Eye (tissue), 1 donor: ENCODE measurements at places on chromosomes 3 and 15.

DNA sequence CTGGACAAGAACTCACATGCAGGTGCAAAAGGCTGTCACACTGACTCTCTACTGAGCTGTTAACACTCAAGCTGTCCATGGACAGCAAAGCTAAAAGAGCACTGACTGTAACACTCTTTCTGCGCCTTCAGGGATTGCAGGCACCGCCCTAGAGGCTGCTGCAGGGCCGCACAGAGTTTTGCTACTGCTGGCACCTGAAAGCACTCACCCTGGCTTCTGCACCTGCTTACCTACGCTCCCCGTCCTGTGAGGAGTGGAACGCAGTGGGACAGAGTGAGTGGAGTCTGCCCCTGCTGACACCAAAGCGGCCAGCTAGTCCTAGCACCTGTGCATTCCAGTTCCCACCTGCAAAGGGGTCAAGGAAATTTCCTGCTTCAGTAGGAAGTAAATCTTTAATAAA is 941.3 kb downstream of the DIPK2A start:
- no peak for DNase-seq

DNA sequence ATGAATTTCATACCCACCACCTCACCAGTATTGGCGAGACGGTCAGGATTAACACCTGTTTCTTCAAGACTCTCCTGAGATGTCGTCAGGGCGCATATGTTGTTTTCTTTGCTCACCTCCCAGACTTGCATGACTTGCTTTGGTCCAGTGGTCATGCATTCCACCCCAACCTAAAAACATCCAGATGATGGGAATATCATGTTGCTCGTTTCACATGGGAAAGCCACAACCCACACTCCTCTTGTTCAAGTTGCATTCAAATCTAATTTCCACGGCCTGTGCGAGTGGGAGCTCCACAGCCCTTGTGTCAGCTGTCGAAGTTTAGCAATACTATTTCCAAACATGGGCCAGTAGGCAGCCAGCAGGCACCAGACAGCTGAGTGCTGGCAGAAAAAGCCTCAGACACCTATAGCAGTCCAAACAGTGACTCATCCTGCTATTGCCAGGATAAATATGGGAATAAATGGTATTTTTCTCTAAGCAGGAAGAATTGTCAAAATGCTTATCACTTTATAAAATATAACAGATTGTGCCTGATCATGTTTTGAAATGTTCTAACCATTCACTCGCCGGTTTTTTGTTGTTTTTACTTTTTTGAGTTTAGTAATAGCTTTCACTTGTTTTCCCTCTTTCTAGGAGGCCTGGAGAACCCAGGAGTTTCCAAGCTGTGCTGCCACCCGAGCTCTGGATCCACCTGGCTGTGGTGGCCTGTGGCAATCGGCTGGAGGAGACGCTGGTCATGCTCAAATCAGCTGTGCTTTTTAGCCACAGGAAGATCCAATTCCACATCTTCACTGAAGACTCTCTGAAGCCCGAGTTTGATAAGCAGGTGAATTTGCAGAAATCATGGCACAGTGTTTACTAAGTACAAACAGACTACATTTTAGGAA is 20.1 kb downstream of the GXYLT2 start:
- peak; percentile 73 for DNase-seq

DNA sequence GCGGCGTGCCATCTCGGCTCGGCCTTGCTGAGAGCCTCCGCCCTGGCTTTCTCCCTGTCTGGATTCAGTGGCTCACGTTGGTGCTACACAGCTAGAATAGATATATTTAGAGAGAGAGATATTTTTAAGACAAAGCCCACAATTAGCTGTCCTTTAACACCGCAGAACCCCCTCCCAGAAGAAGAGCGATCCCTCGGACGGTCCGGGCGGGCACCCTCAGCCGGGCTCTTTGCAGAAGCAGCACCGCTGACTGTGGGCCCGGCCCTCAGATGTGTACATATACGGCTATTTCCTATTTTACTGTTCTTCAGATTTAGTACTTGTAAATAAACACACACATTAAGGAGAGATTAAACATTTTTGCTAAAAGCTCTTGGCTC is 54.1 kb downstream of the PLXNA1 start:
- DNase-seq = no peak

DNA sequence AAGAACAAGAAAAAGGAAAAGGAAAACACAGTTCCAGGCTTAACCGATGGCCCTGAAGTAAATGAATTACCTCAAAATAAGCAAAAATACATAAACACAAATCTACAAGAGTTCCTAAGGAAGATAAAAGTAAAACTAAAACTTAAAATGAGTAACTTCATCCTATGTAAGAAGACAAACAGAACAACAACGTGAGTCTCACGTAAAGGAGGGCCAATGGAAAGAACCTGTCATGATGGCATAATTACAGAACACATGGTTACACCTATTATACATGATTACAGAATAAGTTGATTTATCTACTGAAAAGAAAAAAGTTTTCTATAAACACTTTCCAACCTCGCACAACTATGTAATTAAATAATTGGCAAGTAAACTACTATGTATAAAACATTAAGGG is 42.1 kb downstream of the ADAM10 start:
- no peak for DNase-seq

- DNase-seq = no peak
Observed at GRCh38 chr3:55615694-55616295, 128.7 kb upstream of the WNT5A start.

DNA sequence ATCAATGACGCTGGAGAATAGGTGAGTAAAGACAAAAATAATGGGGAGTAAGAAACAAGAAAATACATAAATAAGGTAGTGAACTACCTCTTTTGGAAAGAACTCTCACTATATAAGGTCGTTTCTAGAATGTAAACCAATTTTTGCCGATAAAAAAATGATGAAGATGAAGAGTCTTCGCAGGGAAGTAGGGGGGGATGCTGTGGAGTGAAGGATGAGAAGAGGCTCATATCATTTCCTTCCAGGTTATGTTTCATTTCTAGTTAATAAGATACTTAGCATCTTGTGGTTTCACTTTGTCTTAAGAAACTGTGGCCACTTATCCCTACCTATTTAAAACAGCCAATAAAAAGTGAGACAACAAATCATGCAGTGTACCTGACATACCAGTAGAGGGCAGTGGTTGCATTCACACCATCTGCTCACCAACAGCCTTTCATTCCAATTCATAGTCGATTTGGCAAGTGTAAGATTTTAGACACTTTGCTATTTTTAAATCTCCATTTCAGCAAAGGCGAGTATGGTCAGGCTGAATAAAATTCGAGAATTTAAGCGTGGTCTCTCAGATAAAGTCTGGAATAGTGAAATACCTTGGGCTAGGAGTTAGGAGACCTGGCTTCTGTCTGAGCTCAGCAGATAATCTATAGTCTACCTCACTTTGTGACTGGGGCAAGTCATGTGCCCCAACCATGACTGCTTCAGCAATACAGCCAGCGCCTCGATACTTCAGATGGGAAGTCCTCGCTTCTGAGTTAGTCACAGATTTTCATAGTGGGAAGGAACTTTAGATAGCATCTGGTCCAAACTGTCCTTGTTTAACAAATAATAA is 28.9 kb upstream of the ICE2 start:
- peak; percentile 81 for DNase-seq

GRCh38 chr3:45105855-45106671 is 40.1 kb downstream of the CDCP1 start:
- DNase-seq = no peak

- DNase-seq = no peak
Observed at GRCh38 chr3:78905700-78906099, 862.1 kb downstream of the ROBO1 start.

GRCh38 chr3:28308196-28308595 is 40.3 kb upstream of the ZCWPW2 start:
- no peak for DNase-seq

GRCh38 chr3:96354742-96355141 is 459.7 kb upstream of the EPHA6 start:
- no peak for DNase-seq

- DNase-seq = no peak
Observed at GRCh38 chr3:128066114-128066513, 13.9 kb downstream of the SEC61A1 start.

DNA sequence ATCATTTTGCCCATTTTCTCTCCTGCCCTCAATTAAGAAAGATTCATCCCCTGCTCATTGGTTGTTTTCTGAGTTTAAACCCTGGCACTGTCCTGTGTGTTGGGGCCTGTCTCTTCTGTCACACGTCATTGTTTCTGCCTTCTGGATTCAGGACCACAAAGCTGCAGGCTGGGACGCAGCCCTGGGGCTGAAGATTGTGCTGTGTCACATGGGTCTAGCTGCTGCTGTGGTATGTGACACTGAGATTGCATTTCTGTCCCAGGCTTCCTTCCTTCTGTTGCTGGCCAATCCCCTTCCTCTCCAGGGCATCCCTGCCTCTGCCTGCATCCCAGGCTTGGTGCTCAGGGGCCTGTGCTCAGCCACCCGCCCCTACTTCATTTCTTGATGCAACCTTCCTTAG is 28.9 kb downstream of the INSYN1 start:
- peak; percentile 45 for DNase-seq

DNA sequence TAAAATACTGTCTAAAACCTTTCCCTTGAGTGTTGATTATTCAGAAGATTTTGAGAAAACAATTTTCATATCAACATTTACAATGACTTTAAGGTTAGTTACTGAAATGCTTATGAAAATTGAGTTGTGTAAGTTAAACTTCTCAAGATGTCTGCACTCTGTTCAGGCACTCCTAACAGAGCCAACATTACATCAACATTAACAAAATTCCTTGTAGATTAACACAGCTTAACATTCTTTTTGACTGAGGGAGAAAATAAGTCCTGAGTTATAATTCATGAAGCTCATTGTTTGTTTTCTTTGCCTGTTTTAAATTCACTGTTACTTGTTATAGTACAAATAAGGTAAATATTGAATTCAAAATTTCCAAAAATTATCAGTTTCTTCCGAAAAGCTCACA is 9.0 kb downstream of the ACKR4 start:
- no peak for DNase-seq

DNA sequence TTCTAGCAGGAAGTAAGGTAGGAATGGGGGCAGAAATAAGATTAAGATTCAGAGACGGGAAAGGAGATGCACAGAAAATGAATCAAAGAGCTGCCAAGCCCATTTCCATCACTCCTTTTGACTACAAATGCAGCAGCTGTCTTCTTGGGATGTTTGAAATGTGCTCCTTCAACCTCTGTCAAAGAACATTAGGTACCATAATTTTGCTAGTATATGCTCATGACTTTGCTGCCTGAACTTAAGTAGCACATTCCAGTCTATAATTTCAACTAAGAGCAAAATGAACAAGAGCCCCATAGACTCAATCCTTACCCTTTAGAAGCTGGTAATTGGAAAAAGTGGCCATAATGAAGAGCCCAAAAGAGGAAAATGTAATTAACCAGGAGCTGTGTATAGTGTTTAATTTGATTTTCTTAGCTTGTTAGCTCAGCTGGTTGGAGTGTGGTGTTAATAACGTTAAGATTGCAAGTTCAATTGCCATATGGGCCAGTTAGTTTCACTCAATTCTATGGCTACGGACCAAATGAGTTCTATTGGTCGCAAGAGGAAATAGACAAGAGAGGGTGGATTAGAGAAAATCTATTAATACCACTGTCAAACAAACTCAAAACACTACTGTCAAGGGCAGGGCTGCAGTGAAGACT is 349.9 kb downstream of the ZBBX start:
- DNase-seq = peak; percentile 67

DNA sequence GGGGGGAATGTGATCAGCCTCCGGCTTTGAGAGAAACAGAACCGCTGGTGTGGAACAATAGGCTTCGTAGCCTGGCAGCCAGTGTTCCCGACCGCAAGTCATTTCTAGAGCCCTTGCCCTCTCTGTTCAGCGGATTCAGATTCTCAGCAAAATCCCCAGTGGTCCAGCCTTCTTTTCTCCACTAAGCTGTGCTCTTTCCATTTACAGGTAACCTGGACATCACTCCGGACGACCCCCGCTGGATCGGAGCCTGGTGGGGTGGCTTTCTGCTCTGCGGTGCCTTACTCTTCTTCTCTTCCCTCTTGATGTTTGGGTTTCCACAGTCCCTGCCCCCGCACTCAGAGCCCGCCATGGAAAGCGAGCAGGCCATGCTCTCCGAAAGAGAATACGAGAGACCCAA is 250.6 kb downstream of the SLCO3A1 start:
- DNase-seq = no peak

DNA sequence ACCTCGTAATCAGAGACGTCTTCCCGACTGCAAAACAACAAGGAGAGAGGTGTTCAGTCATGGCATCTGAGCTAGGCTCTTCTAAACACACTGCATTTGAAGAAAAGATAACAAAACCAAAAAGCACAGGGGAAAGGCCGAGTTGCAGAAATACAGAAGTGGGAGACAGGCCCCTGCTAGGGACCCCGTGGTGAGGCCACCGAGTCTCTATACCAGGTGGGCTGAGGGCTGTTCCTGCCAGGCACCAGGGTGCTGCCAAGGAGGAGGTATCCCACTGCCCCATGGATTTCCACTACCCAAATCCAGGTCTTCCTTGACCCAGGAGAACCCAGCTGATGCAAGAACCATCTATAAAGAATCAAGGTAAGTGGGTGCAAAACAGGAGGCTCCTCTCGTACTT is 31.1 kb downstream of the RAB6B start:
- no peak for DNase-seq

- no peak for DNase-seq
Observed at GRCh38 chr3:151879037-151879436, 5.6 kb downstream of the SUCNR1 start.

- no peak for DNase-seq
Observed at GRCh38 chr15:48643776-48644466, 1.6 kb downstream of the FBN1 start.

DNA sequence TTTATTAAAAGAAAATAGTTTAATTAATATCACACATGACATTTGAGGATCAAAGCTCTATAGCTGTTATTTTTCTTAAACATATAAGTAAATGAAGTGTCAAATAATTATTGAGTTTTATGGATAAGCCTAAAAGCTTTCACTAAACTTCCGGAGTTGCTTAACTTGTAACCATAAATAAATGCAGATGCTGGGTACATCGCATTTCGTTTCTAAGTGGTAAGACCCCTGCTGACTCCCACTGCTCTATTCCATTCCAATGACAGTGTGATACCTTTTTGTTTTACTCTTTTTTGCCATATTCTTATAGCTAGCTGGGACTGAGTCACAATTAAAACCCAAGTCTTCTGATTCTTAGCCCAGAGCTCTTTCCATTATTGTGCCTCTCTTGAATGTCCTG is 411.1 kb downstream of the SOX2 start:
- no peak for DNase-seq

DNA sequence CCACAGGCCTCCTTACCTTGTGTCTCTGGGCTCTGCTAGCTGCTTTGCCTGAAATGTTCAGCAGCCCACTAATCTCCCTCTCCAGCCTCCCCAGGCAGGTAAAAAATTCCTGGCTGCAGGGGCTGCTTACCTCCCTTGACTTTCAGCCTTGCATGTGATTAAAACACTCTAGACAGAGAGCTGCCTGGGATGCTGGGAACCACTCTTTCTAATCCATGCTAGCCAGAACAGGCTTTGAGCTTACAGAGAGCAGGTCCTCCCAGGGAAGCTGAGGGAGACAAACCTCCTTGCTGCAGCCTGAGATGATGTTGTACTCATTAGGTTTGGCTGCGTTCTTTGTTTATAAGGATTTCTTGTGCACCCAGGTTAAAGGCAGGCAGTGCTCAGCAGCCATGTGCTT is 33.7 kb upstream of the LIPC start:
- no peak for DNase-seq
